Smooth muscle cell of the pulmonary artery (primary cell): ENCODE measurements at places on chromosomes 1 and 21. TPM values are rescaled to one million over a fixed set of nuclear protein-coding genes. Genes with fewer than 3 reads are reported as not detected.

Gene CRNN
- not detected in 2 replicates for total RNA-seq

Gene CFAP141
- total RNA-seq: not detected in 2 replicates

Gene CFAP57
- total RNA-seq: 0.26 and 0.30 TPM in 2 replicates

Gene PM20D1
- total RNA-seq: not detected in 2 replicates

Gene PLCH2
- total RNA-seq: 0.33 and 0.53 TPM in 2 replicates

Gene RNU1-2
- total RNA-seq: under 0.01 TPM in 2 replicates

Gene CYP4A22
- total RNA-seq: not detected in 2 replicates
